ENCODE measurements at places on chromosomes 3 and 15.

DNA sequence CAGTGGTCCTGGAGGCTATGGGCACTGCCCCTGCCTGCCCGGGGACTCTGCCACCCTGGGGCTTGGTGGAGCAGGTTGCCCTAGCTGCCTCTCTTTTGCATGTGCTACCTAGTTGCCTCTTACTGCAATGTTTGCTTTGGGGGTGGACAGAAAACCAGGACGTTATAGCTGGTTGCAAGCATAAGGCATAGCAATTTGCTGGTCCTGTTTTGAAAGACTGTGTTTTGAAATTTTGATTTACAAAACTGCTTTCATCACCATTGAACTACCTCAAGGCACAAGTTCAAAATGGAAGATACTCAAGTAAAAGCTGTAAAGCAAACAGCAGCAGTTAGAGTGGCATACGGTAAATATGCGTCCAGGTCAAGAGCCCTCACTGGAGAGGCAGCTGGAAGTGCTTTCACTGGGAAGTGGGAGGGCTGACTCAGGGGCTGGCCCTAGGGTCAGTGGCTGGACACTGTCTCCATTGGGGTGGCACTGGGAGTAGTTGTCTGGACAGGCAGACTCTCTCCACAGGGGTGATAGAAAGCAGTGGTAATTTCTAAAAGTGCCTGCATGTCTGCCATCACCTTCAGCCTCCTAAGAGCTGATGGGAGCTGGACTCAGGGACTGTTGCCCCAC, 138.1 kb downstream of the CHDH start:
- no peak for DNase-seq

GRCh38 chr3:197394464-197395321, 96.3 kb upstream of the DLG1 start:
- DNase-seq = no peak

- no peak for DNase-seq
Observed at GRCh38 chr3:69688400-69688799, 50.9 kb upstream of the MITF start.

DNA sequence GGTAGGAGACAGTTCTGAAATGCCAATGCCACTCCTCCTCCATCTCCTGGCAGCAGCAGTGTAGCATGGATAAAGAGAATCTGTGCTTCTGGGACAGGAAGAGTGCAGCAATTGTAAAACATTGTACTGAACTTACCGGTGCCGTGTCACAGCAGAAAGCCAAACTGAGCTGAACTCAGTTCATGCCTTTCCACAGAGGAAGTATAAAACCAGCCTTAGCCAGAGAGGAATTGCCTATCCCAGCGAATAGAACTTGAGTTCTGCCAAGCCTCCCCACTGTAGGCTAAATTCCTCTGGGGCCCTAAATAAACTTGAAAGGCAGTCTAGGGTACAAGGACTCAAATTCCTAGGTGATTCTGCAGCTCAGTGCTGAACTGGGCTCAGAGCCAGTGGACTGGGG, 148.8 kb downstream of the SLC9A9 start:
- no peak for DNase-seq

DNA sequence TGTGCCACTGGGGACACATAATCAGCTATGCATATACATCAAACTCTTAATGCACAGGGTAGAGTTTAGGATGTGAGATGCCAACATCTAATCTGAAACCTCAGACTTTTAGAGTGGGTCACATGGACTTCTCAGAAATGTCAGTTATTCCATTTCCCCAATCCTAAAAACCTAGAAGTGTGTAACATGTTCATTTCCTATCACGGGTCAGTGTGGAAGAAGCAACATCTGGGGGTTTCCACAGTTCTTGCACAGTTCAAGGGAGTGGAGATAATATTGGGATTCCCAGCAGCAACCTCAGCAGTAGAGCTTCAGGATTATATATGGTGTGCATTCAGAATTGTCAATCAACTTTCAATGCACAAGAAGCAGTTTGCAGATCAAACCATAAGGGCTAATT, 44.4 kb upstream of the SPRED1 start:
- no peak for DNase-seq

DNA sequence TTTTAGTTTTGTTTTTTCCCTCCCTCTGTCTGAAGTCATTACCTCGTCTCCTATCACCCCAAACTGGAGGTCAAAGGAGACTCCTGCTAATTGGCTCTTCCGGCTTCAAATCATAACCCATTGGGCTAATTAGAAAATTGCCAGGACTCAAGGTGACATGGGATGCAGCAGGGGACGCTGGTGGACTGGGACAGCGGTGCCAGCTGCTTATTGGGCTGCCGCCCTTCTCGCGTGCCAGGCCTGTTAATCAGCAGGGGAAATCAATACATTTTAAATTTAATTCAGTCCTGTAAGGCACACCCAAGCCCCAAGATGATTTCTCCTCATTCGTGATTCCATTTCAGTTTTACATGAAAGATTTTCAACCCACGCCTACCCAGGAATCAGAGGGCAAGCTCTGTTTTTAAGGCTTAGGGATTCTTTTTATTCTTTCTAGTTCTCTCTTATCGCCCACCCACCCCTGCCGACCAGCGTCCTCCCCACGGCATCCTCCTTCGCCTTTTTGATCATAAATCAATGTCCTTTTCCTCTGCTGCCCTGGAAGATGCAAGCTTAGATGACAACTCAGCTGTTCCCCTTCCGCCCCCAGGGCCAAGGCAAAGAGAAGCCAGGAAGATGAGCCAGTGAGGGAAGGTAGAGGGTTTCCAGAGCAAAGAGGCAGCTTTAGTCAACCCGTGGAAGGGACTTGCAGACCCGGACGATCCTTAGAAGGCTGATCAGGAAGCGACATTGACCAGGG, 329.6 kb downstream of the UACA start:
- DNase-seq = no peak

DNA sequence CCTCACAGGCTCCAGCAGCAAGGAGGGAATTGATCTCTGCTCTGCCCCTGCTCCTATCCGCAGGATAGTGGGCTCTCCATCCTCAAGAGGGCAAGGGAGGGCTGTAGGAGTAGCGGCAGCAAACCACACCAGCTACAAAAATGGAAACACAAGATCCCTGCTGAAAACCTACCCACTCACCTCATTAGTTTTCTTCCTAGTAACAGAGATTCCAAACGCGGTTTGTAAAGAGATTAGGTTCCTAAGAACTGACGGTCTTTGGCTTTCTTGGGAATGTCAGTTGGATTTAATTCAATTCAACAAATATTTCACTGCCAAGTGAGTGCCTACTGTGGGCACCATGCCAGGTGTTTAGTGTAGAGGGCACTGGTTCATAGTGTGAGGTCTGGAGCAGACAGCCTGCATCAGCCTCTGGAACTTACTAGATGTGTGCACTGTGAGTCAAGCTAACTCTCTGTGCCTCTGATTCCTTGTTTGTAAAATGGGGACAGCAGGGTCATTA, 84.7 kb downstream of the MRPL46 start:
- no peak for DNase-seq

DNA sequence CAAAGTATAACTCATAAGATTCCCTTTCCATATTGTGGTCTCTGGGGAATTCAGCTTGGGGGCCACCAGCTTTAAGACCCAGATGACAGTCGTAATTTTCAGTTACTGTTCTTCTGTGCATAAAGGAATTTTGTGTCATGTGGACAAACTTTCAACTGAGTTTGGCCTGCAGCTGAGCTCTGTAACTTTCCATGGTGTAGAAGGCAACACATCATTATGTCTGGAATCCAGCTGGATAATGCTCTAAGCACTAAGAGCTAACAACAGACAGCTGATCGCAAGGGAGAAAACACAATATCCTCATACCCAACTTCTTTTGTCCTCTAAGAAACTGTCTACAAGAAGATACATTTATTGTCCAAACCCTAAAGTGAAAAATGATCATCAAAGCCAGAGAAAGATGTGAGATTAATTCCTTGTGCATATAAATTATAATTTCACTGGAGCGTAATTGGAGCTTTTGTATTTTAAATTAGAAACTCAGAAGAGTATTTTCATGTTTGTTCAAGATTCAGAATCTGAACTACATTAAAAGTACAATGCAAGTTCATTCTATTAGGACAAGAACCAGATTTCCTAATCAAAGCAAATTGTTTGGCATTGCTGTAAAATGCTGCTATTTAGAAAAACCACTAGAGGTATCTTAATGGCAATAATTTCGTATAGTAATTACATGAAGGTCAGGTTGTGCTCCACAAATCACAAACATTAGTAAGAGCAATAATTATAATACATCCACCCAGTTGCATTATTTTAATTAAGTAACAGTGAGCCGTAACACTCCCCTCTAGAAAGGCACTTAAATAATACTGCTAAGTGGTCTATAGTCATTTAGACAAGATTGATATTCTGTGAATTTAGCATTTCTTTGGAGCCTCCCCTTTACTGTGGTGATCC, 218.8 kb downstream of the ATP8B4 start:
- no peak for DNase-seq

- no peak for DNase-seq
Observed at GRCh38 chr3:133812872-133813271, 7.3 kb downstream of the SRPRB start.

DNA sequence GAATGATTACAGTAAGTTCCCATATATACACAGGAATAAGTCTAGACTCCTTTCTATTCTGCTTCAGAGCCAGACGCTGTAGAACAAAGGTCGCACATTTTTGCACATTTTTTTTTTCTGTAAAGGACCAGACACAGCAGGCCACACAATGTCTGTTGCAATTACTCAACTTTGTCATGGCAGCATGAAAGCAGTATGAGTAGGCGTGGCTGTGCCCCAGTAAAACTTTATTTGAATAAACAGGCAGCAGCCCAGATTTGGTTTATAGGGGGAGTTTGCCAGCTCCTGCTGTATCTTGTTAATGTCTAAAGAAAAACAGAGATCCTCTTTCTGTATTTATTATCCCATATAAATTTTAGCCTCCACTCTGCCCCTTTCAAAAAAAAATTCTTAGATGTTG, 708.3 kb downstream of the FHIT start:
- DNase-seq = no peak

DNA sequence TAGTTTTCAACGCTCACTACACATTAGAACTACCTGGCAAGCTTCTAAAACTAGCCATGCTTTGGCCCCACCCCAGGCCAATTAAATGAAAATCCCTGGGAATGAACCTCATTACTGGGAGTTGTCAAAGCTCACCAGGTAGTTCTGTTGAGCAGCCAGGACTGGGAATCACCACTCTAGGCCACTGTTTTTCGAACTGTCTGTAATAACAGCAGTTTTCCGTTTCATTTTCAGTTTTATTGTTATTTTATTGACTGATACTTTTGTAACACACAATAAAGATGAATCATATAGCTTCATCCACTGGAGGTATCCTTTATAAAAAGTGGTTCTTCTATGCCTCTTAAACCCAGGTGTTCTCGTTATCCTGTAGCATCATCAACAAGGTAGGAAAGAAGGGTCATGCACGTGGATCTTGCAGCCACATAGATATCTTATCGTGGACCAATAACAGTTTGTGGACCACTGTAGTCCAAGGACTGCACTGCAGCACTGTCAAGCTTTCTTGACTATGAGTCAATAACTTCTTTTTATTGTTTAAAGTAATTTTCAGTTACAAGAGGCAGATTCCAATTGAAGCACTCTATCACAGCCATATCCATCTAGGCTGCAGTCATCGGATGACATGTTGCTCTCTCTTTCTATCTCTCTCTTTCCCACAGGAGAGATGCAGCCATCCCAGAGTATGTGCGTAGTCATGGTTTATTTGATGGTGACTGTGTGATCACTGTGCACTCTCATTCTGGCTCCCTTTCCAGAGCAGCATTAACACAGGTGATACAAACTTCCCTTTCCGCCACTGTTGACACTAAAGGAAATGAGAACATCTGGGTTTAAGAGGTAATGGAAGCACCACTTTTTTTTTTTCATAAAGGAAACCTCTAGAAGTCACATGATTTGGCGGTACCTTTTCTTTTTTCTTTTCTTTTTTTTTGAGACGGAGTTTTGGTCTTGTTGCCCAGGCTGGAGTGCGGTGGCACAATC, 39.0 kb upstream of the BLM start:
- no peak for DNase-seq

DNA sequence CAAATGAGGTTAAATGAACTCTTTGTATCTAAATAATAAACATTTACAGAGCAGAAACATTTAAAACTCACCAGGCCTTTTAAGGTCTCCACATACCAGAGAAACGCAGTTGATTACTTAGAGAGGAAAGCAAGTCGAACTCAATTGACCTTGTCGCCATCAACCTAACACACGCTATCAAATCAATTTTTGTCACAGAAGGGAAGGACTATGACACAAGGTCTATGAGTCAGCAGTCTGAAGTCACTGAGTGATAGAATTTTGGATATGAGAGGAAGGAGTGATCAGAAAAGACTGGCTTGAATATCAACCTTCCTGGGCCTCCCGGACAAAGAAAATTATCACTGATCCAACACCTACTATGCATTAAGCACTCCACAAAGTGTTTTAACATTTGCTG, 514.4 kb upstream of the ZNF385D start:
- DNase-seq = no peak

DNA sequence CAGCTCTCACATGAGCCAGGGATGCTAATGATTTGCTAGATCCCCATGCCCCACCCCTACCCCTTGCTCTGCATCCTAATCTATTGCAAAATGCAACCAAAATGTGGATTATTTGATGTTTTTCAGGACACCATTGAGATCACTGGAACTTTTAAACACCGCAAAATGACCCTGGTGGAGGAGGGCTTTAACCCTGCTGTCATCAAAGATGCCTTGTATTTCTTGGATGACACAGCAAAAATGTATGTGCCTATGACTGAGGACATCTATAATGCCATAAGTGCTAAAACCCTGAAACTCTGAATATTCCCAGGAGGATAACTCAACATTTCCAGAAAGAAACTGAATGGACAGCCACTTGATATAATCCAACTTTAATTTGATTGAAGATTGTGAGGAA, 29.7 kb downstream of the HDC start:
- DNase-seq = no peak

DNA sequence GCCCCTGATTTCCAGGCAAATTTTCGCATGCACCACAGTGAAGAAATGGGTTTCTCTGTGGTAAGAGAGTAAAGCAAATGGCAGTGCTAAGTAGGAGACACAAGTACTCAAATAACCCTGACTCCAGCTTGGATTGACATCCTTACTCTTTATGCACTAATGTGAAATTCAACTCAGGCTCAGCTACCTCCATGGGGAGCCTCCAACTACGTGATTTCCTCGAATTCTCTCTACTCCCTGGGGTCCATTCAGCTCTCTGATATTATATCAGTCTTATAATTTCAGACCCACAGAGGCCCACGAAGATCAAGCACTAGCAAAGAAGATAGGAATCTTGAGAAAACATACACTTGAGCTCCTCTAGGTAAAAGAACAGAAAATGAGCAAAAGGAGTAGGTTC, 407.6 kb upstream of the CCDC54 start:
- DNase-seq = no peak

- no peak for DNase-seq
Observed at GRCh38 chr3:170467571-170468147, 49.0 kb downstream of the CLDN11 start.

DNA sequence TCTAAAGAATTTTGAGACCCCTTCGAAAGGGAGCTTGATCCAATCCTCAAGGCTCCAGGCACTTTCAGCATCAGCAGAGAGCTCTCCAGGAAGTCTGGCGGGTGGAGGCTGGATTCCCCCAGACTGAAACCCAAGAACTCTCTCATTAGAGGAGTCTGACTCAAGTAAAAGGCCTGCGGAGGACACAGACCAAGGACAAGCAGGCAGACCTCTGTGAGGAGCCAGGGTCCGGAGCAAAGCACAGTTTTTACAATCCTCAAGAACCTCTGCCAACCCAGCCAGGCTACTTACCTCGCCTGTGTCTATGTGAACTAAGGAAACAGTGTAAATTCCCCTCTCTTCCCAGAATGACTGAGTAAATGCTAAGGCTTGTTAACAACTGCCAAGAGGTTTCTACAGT, 86.2 kb downstream of the FBN1 start:
- DNase-seq = no peak

Measured in WERI-Rb-1 (cell line).